ENCODE measurements at places on chromosomes 6 and 20.

DNA sequence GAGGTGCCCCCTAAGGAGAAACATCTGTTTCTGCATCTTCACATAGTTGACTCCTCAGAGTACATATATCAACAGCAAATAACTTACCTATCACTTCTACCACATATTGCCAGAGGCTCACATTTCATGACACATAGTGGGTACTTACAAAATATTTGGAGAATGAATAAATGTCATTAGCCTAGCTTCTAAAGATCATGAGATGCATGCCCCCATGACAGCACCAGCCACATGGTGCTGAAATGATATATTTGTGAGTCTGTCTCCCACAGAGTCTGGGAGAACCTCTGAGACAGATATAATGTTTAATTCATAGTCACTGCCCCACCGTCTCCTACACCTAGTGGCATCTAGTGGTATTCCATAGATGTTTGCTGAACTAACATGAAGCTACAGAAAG is 555.6 kb downstream of the KIF16B start:
- DNase-seq, result no peak

- no peak for DNase-seq
Observed at GRCh38 chr6:38187811-38188590, 368.5 kb downstream of the ZFAND3 start.

DNA sequence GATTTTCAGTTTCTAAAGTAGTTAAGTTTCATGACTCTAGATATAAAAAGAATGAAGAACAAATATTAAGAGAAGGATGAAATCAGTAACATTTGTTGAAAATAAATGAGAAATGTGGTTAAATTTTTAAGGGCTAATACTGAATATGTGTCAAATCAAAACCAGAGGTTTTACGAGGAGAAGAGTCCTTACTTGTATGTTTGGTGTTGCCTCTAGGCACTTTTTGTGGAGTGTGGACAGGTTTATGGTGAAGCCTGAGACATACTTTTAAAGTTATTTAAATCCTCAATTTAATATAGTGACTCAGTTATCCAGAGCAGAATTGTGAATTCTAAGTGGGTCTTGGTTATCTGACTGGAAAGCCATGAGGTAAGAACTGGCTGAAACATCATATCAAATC is 68.7 kb downstream of the COL19A1 start:
- DNase-seq, result no peak

- DNase-seq, result peak; percentile 56
Observed at GRCh38 chr6:147132889-147133288, 71.3 kb upstream of the STXBP5 start.

DNA sequence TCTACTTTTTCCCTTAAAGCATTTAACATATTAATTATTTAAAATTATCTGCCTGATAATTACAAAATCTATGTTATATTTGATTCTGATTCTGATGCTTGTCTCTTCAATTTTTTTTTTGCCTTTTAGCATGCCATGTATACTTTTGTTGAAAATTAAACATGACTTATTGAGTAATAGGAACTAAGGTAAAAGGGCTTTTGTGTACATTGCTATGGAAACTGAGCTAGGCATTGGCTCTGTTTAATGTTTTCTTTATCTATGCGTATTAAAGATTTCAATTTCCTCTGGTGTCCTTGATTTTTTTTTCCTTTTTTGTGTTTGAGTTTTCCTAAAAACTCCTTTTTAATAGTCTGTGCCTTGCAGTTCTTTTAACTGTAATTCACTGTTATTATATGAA is 805.2 kb downstream of the DHX35 start:
- DNase-seq, result no peak

DNA sequence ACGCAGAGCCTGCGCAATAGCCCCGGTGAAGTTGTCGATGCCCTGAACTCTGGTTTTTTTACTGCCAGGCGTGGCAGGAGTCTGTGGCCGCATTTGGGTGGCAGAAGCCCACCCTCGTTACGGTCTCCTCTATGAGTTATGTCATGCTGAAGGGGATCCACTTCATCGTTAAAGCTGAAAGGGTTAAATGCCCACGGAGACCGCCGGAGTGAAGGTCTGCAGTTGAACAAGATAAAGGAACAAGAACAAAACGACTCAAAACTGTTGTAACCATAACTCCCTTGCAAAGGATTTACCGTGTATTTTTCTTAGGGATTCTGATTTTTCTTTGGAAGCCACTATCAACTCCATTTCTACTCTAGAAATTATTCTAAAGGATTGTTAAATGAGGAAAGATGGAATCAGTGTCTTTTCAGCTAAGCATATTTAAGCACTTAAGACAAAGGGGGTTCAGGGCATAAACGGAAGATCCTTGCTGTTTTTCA is 501 bp upstream of the ELOVL5 start:
- no peak for DNase-seq

GRCh38 chr6:166438211-166438861 is 55.6 kb upstream of the MPC1 start:
- no peak for DNase-seq

DNA sequence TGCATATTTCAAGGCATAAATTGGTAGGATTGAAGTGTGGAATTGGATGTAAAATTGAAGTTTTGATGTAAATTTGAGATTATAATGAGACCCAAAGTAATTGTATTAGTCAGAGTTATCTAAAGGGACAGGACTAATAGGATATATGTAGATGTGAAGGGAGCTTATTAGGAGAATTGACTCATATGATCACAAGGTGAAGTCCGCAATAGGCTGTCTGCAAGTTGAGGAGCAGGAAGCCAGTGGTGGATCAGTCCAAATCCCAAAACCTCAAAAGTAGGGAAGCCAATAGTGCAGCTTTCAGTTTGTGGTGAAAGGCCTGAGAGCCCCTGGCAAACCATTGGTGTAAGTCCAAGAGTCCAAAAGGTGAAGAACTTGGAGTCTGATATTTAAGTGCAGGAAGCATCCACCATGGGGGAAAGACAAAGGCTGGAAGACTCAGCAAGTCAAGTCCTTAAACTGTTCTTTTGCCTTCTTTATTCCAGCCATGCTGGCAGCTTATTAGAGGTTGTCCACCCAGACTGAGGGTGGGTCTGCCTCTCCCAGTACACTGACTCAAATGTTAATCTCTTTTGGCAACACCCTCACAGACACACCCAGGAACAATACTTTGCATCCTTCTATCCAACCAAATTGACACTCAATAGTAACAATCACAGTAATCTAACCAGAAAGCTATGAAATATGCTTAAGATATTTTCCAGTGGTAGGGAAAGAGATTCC is 442.6 kb upstream of the PTCHD4 start:
- no peak for DNase-seq

GRCh38 chr6:158143700-158144099 is 24.4 kb downstream of the SERAC1 start:
- no peak for DNase-seq

DNA sequence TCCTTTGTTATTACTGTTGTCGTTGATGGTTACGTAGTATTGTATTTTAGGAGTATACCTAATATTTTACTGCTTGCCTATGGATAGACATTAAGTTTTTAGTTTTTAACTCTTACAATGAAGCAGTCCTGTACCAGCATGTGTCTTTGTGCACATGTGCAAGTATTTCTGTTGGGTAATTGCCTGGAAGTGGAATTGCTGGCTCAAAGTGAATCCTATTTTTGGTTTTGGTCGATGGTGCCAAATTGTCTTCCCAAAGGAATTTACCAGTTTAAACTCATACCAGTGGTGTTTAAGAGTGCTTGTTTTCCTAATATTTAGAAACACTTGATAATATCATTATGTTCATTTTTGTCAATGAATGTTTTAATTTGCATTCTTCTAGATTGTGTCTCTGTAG is 75.5 kb downstream of the ANKS1A start:
- no peak for DNase-seq

DNA sequence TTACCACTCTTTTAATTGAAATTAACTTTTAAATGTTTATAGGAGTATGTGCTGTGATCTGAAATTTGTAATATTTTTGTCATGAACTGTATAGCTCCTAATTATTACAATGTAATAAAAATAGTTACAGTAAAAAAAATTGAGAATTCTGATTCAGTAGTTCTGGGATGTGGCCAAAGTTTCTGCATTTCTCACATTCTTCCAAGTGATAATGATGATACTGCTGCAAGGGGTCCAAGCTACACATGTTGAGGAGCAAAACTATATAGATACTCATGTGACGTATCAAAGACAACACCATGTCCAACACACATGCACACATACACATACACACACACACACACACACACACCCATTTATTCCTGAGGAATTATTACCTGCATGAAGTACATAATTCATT is 71.0 kb upstream of the FAM83B start:
- no peak for DNase-seq

DNA sequence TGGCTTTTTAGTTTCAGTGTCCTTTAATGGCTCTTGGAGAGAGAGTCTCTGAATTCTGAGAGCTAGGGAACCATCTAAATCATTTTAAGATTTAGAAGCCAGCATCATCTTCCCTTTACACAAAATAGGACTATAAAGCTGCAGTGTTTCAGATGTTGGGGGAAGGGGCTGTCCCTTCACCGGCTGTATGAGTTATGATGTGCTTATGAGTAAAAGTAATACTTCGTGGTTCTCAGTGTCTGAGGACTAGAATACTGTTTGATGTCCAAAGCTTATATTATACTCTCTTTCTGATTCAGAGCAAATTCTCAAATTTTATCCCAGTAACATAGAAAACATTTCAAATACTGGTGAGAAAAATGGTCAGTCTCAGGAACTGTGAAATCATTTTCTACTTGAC is 63.5 kb upstream of the FAM8A1 start:
- no peak for DNase-seq

DNA sequence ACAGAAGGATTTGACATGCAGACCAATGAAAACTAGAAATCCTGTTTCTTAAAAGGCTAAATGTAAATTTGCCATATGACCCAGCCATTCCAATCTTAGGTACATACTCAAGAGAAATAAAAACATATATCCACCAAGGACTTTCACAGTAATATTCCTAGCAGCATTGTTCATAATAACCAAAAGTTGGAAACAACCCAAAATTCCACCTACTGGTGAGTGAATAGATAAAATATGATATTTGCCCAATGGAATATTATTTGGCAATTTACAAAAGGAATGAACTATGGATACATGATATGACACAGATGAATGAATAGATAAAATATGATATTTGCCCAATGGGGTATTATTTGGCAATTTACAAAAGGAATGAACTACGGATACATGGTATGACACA is 22.7 kb downstream of the MTCL3 start:
- DNase-seq, result no peak

- no peak for DNase-seq
Observed at GRCh38 chr20:24574307-24574706, 104.9 kb downstream of the SYNDIG1 start.

- no peak for DNase-seq
Observed at GRCh38 chr6:154909821-154910220, 85.3 kb upstream of the TIAM2 start.

DNA sequence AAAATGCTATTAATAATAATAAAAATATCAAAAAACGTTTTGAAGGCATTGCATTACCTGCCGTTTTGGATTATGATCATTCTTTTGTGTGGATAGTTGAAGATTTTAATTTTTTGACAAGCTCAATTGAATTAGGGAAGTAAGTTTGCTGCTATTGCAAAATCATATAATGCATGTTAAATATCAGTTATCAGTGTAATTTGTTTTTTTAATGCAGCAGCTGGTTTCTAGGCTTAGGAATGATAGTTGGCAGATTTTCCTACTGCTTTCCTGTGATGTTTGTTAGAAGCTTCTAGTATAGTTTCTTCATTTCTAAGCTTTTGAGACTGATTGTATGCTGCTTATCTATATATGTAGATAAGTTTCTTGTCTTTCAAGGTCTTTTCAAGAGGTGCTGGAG is 99.0 kb downstream of the JARID2 start:
- DNase-seq, result no peak

- no peak for DNase-seq
Observed at GRCh38 chr6:55705451-55706440, 126.8 kb upstream of the HMGCLL1 start.

DNA sequence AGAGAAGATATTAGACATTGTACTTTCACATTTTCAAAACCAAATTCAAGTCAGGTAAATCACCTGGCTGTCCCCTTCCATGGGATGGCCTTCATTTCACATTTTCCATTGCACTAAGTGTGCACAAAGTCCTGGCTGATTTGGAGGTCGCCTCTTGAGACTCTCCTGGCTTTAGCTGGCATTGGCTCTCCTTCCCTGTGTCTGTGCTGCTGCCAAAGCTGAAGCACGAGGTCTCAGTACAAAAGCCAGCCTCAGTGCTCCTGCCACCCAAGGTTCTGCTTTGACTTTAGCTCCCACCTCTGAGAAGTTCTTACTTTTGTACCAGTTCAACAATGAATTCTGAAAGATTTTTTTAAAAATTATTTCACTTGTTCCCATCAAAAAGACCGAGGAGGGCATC is 289.2 kb upstream of the CNR1 start:
- no peak for DNase-seq

GRCh38 chr20:25090492-25091429 is 8.8 kb upstream of the VSX1 start:
- no peak for DNase-seq

GRCh38 chr6:167995302-167995701 is 2.2 kb upstream of the KIF25 start:
- no peak for DNase-seq

DNA sequence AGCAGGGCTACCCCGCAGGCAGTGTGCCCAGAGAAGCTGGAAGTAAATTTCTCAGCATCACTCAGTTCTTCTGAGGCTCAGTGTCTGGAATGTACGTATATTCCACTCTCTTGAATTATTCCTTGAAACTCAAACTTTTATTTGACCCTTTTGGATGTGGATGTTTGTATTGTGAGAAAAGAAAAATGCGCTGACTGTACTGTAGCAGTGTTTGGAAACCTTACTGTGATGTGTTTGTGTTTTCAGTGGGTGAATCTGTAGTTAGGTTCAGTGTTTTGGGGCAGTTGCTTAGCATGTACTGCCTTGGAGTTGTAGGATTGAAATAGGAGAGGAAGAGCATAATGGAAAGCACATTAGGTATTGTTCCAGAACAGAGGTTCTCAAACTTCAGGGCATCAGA is 13.5 kb downstream of the TIAM2 start:
- DNase-seq, result no peak

- no peak for DNase-seq
Observed at GRCh38 chr6:16939839-16940238, 162.0 kb upstream of the STMND1 start.

DNA sequence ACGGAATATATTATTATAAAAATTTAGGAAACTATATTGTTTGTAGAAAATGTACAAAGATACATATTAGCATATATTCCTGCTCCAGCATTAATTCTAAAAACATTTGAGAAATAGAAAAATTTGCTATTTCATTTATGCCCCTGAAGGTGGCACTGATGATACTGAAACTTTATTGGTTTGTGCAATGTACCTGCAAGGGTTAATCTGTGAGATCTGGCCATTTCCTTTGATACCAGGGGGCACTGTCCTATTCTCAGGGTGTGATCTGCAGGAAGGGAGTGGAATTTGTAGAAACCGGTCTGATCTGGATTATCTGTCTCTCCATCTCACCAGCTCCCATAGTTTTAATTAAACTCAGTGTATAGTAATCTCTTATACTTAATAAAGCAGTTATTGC is 625.1 kb upstream of the IMPG1 start:
- peak; percentile 10 for DNase-seq

DNA sequence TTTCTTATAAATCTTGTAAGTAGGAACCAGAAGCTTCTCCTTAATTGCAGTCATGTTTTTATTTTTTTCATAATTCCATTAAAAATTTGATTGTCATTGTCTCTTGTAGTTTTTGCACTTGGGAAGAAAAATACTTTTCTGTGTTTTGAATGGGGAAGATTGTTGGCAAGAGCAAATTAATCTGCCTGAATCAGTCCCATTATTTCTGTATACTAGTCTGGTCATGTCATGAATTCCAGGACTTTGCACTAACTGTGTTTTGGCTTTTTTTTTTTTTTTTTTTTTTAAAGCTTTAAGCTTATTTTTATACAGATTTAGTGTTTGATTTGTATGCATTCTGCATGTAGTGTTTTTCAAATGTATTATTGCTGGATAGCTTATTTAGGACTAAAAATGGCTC is 47.6 kb downstream of the RALGAPB start:
- no peak for DNase-seq
